ENCODE measurements at places on chromosomes 7 and 10.
A peak's percentile ranks its signal among the peaks of the same experiment; 100 is the strongest.

DNA sequence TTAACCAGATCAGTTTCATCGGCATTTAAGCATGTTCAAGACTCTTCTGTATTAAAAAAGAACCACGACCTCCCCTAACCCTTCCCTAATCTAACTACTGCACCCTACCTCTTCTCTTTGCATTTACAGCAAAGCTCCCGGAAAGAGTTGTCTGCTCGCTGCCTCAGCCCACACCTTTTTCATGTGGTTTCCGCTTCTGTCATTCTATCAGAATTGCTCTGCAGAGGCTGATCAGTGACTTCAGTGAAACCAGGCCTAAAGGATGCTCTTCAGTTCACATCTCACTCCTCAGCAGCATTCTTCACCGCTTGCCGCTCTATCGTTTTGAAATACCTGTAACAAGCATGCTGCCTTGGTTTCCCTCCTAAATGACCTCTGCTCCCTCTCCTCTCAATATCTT, 160.9 kb downstream of the SDK1 start:
- peak; percentile 22 for DNase-seq

GRCh38 chr10:80436446-80437098, 17.5 kb upstream of the TSPAN14 start:
- DNase-seq, result no peak

GRCh38 chr10:68096913-68097516, 12.3 kb upstream of the MYPN start:
- DNase-seq, result no peak

DNA sequence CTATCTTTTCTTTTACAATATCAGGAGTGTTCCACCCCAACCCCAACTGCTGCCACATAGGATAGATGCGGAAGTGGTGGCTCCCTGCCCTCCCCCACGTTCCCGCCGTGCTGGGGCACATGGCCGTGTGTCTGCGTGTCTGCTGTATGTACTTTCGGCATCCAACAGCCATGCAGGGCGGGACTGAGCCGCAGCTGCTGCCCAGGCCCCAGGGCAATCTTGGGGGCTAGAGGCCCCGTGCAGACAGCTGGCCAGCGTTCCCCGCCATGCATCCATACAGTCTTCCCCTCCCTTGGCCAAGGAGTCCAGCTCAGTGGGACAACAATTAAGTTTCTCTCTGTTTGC, 162.7 kb downstream of the DGKB start:
- DNase-seq, result no peak

- no peak for DNase-seq
Measured at GRCh38 chr10:8006274-8006999, 48.1 kb upstream of the GATA3 start.

- DNase-seq, result no peak
Measured at GRCh38 chr7:151115836-151116418, 29.7 kb downstream of the AGAP3 start.

DNA sequence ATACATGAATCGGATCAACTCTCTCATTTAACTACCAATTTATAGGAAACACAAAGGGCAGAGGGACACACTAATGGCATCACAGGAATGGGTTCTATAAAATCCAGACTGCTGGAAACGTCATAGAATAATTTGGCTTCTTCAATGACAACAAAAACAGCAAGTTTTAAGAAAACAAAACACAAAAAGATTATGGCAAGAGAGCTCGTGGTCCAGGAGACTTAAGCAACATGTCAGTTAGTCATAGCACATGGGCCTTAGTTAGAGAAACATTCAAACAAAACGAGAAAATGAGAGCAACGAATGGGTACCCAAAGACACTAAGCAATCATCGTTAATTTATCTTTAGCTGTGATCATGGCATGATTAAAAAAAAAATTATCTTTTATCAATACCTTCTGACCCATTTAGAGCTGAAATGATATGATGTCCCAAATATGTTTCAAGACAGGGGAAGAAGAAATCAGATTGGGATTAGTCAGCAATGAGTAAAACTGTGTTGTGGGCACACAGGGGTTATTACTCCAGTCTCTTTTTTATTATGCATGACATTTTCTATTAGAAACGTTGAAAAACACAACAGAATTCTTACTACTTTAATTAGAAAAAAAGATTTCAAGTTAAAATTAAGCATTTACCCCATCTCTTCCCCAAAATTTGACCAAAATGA, 28.3 kb downstream of the NCAPG2 start:
- DNase-seq, result no peak

DNA sequence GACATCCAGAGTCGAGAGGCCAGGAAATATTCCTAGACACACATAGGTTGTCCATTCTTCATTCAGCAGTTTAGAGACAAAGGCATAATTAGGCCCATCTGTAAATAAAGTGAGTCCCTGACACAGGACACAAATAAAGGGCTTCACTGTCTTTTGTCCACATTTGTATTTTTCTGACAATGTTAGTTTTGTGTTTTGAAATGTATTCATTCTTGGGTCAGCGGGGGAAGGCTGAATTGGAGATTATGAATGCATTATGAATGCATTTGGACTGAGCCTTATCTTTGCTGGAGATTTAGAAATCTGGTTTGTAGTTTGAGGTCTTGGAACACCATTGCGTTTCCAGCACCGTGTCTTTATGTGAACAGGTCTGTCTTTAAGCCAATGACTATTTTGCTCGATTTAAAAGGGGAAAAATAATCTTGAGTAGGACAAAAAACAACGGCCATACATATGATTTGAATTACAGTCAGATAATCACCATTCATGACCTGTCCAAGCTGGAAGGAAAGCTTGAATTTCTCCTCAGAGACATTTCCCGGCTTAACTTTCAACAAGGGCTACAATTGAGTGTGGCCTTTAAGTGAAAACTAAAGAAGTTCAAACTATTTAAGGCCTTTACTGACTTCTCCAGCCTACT, 334.8 kb downstream of the WDR11 start:
- DNase-seq, result no peak

GRCh38 chr10:114899982-114900381, 38.0 kb upstream of the TRUB1 start:
- DNase-seq, result no peak

- no peak for DNase-seq
Measured at GRCh38 chr10:59276919-59277318, 85.4 kb downstream of the FAM13C start.

- DNase-seq, result no peak
Measured at GRCh38 chr10:14074062-14074884, 256.5 kb downstream of the FRMD4A start.

- DNase-seq, result no peak
Measured at GRCh38 chr7:128450409-128450808, 5.3 kb upstream of the HILPDA start.

- no peak for DNase-seq
Measured at GRCh38 chr10:30154561-30154960, 95.2 kb upstream of the JCAD start.

GRCh38 chr10:95244152-95244551, 46.7 kb downstream of the PDLIM1 start:
- no peak for DNase-seq

DNA sequence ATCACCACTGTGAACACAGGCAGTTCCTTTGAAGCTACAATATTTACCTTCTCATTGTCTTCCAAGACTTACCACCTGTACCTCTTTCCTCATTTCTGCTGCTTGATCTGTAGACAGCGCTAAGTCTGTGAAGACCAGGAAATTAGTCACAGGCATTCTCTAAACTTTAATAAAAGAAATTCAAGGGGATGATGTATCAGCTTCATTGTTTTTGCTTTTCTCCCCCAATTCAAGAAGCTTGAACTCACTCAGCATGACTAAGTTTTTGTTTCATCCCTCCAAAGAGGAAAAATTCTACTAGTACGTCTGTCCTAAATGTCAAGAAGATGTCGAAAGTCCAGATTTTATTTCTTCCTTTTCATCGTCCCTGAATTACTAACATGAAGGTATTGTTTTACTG, 75.3 kb upstream of the PPP1R9A start:
- no peak for DNase-seq

DNA sequence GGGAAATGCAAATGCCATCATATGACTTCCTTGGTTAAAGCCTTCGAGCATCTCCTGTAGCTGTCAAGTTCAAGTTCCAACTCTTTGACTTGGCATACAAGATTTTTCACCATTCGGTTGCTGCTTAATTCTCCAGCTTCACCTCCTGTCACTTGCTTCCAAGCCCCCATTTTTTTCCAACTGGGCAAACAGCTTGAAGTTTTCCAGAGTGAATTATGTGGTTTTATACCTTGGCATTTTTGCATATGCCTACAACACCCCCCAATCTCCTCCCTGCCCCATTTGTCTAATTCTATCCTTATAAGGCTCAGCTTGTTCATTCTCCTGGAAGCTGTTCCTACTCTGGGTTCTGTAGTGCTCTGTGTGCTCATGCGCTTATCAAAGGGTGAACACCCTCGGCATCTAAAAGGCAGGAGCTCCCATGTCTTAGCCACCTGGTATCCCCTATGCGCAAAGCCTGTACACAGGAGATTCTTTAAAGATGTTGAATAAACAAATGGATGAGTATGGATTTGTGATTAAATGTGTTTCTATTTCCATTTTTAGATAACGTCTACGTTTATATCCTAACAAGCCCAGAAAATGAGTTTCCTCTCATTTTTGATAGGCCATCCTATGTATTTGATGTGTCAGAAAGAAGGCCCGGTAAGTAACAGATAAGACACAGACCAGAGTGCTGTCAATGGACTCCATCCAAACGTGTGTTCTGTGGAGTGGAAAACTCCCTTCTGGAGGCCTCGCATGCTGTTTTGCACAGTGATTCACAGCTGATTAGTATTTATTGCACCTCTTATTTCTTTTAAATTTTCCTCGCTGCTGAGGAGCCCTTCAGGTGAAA, 52.5 kb downstream of the CDHR3 start:
- no peak for DNase-seq

DNA sequence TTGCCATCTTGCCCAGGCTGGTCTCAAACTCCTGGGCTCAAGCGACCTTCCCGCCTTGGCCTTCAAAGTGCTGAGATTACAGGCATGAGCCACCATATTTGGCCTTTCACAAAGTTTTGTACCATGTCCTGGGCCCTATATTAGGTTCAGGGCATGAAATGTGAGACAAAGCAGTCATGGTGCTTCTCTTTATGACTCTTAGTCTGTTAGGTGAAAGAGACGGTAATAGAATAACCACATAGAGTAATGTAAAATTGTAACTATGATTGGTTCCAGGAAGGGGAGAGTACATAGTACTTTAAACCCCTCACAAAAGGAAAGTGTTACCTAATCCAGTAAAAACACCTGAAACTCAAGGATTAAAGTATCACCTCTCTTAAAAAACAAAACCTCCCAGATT, 144.7 kb downstream of the SPAG6 start:
- no peak for DNase-seq

DNA sequence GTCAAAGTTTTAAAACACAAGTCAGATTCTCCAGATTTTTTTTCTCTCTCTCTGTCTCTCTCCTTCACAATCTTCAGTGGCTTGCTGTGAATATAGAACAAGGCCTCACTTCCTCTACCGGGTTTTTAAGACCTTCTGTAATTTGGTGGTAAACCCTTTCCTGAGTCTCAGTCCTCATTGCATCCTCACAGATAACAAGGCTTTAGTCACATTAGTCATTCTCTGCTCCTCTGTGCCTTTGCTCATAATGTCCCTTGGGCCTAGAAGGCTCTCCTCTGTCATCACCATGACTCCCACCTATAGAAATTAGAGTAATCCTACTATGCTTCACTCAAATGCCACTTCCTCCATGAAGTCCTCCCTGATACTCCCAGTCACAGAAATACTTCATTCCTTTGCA, 172.7 kb upstream of the HPS1 start:
- no peak for DNase-seq

GRCh38 chr7:25456467-25457171, 228.3 kb upstream of the NPVF start:
- DNase-seq, result no peak

DNA sequence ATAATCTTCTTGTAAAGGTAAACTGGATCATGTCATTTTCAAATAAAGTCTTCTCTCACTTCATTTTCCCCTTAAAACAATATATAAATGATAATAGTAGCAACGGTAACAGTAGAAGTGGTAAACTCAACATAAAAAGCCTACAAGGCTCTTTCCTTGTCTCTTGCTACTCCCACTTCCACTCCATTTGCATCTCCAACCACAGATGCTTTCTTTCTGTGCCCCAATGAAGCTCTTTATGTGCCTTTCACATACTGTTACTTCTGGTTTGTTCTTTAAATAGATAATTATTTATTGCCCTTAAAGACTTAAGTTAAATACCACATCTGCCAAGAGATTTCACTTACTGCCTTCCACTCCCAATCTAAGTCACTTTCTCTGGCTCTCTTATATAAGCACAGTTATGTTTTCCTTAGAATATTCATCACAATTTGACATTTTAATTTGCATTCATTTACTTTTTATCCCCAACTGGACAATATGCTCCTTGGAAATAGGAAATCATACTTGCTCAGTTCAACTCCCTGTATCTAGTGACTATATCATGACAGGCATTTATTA, 149.9 kb downstream of the CRPPA start:
- DNase-seq, result no peak

DNA sequence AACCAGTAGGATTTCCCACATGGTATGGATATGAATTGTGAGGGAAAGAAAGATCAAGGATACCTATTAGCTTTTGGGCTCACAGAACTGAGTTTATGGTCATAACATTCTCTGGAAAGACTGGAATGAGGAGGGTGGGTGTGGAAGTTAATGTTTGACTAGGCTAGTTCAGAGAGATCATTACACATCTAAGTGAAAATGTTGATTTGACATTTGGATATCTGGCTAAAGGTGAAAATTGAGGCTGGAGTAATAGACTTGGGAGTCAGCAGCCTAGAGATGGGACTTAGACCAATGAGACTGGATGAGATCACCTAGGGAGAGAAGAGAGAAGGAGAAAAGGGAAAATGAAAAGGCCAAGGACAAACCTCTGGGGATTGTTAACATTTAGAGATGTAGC, 437.3 kb downstream of the CCSER2 start:
- DNase-seq, result no peak

Data from stimulated activated CD8-positive, alpha-beta memory T cell treated with anti-CD3 and anti-CD28 coated beads, Interleukin-7, amount 100 ng/mL, for 1 hour (primary cell).